ENCODE measurements at places on chromosomes 12 and 14.

DNA sequence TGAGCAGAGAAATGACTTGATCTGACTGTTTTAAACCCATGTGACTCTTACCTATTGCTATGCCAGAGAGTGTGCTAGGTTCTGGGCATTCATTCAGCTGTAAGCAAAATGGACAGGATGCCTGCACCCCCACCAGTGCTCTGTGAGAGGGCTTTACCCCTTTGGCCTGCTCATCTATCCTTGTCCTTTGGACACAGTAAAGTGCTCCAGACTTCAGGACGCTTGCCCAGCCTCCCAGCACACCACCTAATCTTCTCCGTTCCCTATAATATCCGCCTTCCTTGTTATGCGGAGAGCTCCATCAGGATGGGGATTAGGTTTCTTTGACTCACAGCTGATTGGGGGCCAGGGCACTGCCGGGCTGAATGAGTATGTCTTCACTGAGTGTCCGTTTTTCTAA is 4.4 kb upstream of the ZNF839 start:
- no peak for DNase-seq

DNA sequence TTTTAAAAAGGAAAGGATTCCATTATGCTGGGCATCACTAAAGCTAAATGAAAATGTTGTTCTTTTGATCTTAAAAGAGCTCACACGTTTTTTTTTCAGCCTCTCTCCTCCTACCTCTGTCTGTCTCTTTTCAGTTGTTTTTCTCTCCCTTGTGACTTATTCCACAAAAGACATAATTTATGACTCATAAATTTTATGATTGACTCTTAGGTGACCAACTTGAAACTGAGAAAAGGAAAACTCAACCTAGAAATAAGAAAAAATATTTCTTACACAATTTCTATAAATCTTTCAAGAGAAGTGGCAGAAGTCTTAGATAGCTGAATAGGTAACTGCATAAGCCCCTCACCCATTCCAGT is 227.7 kb upstream of the DDHD1 start:
- no peak for DNase-seq

DNA sequence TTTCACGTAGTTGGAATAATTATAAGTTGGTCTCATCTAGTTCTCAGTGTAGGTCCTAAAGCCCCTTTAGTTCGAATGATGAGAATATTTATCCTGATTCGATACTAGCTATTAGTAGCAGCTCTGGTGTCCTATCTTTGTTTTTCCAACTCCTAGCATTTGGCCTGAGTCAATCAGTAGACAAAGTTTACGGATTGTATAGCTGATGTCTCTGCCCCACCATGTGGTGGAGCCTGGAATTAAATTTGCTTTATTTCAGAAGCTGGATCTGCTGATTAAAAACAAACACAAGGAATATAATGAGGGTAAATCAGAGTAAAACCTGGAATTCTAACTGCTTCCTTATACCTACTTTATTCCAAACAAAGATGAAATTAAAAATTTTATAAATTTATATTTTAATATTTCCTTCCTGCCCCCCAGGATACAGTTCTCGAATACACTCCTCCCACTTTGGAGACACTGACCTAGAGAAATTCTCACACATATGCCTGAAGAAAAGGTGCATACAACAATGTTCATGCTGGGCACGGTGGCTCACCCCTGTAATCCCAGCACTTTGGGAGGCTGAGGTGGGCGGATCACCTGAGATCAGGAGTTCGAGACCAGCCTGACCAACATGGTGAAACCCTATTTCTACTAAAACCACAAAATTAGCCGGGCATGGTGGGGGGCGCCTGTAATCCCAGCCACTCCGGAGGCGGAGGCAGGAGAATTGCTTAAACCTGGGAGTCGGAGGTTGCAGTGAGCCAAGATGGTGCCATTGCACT is 7.6 kb upstream of the BRMS1L start:
- DNase-seq: peak; percentile 59

- DNase-seq: peak; percentile 13
Observed at GRCh38 chr12:52812749-52813148, 1.2 kb downstream of the KRT4 start.

DNA sequence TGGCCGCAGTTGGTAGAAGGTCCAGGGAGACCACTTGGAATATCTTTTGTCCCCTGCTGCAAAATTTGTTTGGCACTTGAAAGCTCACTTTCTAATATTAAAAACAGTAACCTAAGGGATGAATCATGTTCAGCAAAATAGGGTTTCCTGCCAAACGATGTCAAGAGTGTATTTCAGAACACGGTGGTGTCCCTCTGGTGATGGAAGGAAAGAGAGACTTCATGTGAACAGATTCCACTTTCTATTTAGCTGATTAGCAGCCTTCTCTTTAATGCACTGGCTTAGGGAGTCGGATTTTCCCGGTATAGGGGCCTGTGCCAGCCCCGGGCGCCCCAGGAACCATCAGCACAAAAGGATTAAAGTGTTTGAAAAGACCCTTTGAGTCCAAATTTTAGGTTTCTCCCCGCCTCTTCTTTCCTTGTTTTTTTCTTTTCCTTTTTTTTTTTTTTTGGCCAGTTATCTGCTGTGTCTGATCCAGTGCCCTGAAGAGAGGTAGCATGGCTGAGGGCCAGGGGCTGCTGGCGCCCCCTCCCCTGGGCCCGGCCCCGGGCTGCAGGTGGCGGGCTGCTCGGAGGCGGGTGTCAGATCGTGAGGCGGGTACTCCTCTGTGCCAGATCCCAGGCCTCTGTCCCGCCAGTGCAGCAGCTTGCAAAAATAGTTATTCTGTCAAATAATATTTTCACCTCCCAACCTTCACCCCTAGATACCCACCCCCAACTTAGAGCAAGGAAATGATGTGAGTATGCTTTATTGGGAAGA is 88.3 kb downstream of the TESC start:
- DNase-seq: no peak

DNA sequence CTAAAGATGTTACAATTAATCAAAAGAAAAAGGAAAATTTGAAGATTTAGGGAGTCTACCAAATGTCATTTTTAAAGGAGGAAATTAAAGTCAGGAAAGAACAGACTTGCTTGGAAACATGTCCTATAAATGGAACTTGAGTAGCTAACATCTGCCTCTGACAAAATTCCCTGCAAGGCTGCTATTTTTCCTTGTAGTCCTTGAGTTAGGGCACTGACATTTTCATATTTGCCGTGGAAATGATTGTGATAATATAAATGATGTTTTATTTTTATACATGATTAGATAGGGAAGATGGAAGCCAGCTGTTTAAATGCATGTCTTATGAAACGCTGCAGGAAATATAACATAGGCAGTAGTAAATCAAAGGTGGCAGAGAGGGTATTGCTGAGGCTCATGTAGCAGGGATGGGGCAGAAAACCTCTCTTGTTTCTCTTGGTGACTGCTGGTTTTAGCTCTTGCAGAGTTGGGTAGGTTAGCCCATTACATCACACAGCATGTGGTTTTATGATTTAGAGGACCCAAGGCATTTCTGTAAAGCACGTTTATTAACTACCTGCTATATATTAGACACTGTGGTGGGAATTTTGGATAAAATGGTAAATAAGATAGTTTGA is 21.7 kb downstream of the NUBPL start:
- DNase-seq: no peak

DNA sequence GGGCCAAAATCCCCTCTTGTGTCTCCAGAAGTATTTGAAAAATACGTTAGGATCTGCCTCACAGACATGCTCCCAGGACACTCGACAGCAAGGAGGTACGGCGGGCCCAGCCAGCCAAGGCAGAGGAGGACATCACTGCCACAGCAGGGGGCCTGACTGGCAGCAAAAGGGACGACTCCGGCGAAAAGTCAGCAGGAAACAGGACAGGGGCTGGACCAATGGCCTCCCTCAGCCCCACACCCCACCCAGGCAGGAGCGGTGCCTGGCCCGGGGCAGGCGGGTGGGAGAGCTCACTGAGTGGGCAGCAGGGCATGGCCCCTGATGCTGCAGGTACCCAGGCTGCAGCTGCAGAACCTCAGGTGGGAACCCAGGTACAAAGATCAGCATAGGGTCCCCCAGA is 17.8 kb downstream of the BRF1 start:
- no peak for DNase-seq

DNA sequence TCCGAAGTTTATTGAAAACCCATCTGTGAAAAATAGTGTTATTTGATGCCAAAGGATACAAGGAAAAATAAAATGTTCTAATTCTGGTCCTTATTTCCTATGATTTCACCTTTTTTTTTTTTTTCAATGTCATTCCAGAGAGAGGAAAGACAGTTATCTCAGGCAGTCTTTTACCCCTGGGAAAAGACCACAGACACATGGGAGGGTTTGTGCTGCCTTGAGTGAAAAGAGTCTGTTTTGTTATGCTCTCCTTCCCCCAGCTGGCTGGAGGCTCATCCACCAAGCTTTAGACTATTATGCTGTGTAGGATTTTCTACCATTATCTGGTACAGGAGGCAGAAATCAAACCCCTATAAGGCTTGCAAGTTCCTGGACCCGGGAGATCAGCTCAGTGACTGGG is 151.8 kb downstream of the CRADD start:
- DNase-seq: no peak

GRCh38 chr12:94616203-94616729 is 34.1 kb downstream of the TMCC3 start:
- DNase-seq: peak; percentile 74

- peak; percentile 17 for DNase-seq
Observed at GRCh38 chr12:22477166-22477893, 67.0 kb downstream of the C2CD5 start.

DNA sequence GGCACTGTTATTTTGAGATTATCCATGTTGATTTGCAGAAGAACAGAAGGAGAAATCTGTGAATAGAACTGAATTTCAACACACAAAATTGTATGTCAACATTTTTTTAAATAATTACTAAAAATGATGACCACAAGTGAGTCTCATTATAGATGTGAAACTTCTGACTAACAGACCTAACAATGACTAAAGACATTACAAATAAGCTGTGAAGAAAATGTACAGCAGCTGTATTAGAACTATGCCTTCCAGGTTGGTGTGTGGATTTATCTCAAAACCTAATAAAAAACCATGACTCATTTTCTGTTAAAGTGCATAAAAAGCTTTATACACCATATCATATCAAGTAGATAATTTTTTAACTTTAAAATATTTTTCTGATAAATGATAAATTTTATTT is 22.5 kb upstream of the FOXG1 start:
- DNase-seq: peak; percentile 13

DNA sequence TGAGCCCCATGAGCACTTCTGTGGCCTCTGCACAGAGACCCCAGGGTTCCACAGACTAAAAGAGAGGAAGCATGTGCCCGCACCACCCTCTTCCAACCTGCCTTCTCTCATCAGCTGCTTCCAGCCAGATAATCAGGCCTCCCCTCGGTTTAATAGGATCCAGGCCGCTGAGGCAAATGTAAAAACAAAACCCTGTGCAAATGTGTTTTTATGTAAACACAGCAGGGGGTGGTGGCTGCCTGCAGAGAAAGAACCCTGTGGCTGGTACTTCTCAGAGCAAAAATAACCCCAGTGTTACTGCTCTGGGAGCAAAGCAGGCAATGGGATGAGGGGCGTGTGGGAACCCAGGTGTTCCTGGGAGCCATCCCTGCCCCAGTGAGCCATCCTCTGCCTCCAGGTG is 46.2 kb downstream of the WSCD2 start:
- DNase-seq: no peak

GRCh38 chr12:106062693-106063092 is 76.1 kb downstream of the NUAK1 start:
- DNase-seq: no peak

DNA sequence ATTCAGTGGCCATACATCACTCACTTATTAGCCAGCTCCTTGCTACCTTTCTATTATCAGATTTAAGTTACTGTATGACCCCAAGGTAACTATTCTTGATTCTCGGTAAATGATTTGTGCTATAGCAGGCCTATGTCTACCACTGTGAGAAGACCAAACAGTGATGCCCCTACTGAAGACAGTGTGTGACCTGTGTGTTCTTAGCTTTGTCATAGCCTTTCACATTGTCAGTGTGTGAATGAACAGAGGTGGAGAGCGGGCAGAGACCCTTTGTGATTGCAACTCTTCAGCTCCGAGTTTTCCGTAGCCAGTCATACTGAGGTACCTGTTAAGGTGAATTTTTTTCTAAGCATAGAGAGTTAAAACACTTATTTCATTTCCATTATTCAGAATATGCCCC is 294.0 kb downstream of the LRFN5 start:
- no peak for DNase-seq

GRCh38 chr12:52295663-52296062 is 4.3 kb upstream of the KRT81 start:
- DNase-seq: peak; percentile 31

GRCh38 chr14:105527826-105528585 is 1.6 kb downstream of the TMEM121 start:
- peak; percentile 9 for DNase-seq

DNA sequence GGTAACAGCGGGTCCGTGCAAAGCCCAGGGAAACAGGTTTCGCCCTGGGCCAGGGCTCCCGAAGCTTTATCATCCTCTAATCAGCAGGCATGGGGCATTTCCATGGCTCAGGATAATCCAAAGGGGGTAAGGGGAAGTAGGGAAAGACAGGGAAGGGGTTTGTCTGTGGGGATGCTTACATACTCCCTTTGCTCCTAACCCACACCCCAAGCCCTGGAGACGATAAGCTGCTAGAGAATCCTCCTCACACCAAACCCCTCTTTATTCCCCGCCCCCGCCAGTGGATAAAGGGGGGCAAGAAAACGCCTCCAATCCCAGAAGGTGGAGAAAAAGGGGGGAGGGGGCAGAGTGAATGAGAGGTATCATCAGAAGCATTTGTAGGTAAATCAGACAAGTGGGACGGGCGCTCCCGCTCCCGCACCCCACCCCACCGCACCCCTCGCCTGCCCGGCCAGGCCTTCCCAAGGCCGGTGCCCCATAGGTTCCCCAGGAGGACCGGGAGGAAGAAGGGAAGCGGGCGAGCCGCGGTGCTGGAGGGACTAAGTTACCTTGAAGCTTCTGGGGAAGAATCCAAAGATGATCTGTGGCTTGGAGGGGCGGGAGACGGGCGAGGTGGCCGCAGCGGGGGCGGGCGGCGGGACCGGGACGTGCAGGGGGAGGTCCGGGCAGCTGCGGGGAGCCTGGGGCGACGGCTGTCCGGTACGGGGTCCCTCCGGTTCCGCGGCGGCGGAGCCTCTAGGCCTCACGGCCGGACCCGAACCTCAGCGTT is 762 bp downstream of the PPP2R5E start:
- DNase-seq: no peak

DNA sequence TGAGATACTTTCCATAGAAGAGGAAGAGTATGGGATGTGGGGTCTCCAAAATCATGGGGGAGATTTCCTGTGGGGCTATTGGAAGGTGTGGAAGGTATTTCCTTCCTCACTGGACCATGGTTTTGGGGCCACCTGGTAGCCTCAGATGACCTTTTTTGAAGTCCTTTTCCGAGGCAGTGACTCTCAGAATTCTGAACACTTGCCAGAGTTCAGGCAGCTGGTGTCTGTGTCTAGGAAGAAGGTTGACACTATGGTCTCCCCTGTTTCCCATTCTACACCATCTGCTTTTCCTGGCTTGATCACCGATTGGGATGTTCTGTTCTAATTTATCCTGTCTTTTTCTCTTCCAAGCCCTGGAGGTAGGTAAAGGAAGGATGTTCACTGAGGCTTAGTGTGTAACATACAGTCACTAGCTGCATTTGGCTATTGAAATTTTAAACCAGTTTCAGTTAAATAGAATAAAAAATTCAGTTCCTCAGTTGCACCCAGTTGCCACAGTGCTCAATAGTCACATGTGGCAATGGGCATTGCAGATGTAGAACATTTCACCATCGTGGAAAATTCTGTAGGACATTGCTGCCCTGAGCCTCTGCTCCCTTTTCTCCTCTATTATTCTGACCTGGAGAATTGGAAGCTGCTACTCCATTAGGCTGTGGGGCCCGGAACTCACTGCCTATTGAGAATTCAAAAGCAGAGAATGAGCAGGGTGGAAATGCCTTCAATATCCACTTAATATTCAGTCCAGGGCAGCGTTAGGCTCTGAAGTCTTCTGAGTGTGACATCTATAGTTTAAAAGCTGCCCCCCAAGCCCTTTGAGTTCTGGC is 11.0 kb upstream of the PLEKHG3 start:
- DNase-seq: no peak

Data from renal cortical epithelial cell (primary cell).